ENCODE measurements at places on chromosomes 7 and 10.
A peak's percentile ranks its signal among the peaks of the same experiment; 100 is the strongest.

GRCh38 chr7:48971173-48971572, 46.8 kb downstream of the CDC14C start:
- no peak for DNase-seq

DNA sequence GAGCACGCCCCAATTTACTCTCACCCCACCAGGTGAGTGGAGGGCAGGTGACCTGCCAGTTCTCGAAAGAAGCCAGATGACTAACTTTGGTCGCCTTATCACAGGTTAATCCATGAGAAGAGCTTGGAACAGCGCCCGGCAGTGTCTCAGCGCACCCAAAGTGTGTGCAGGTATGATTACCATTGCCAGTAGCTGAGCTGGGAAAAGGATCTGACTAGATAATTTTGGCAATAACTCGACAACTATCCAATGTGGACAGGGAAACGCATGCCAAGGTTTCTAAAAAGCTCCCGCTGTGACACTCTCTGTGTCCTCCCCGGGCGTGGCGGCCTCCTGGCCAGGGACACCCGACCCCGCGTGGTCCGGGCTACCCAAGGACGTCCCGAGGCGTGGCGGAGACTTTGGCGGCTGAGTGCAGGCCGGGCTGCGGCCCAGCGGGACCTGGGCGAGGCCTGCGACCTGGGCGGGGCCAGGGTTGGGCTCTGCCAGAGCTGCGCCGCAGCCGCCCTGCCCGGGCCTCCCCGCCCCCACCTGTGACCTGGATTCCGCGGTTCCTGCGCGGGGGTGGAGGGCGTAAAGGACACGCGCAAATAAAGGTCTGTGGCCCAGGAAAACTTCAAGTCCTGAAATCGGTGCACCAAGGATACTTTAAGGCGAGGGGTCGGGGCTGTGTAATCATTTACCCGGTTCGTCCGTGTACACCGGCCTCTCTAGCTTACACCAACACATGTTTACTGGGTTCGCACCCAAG, 13.7 kb upstream of the WAPL start:
- no peak for DNase-seq

DNA sequence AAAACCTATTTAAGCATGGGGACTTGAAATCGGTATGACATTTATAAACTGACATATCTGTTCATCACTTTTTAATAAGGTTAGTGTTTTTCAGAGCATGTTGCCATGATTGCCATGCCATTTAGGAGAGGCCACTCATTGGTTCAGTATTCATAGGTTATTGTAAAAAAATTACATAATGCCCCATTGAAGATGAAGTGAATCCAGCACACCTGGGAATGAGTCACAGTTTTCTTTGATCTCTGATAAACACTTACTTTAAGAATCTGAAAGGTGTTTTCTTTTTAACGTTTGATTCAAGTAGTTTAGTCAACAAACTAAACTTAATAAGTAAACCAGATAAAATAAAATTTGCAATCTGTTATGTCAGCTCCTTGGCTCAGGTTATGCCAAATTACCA, 278.3 kb downstream of the ARL4A start:
- DNase-seq, result peak; percentile 7

- DNase-seq, result no peak
Measured at GRCh38 chr7:158966780-158967390, 110.5 kb downstream of the DYNC2I1 start.

DNA sequence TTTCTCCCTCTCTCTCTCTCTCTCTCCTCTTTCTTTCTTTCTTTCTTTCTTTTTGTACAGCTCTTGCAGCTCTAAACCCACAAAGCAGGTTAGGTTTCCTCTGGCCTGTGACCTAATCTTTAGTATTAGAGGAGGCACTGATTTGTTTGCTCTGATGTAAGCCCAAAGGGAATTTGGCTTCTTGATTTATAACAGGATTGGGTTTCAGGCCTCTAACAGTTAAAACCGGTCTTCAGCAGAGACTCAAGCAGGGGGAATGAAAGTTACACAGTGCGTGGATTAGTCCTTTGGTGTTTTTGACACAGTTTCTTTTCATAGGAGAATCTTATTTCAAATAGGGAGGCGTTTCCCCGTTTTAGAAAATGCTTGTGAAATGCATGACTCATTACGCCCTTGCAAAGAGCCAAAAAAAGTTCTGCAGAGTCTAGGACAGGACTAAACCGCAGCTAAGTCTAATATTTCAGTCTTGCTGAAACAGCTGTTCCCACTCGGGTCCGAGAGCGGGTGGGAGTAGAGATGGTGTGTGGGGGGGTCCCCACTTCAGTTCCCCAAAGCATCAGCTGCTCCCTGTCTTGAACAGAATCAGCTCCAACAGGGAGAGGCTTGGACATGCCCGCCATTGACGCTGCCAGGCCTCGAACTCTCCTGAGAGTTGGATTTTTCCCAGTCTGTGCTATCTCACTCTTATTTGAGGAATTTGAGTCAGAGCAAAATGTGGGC, 296.5 kb upstream of the PITRM1 start:
- no peak for DNase-seq

- no peak for DNase-seq
Measured at GRCh38 chr7:156612930-156613329, 27.6 kb upstream of the RNF32 start.

GRCh38 chr7:83532219-83532618, 116.7 kb downstream of the SEMA3E start:
- DNase-seq, result no peak

- no peak for DNase-seq
Measured at GRCh38 chr7:88279323-88279722, 27.4 kb downstream of the STEAP4 start.

DNA sequence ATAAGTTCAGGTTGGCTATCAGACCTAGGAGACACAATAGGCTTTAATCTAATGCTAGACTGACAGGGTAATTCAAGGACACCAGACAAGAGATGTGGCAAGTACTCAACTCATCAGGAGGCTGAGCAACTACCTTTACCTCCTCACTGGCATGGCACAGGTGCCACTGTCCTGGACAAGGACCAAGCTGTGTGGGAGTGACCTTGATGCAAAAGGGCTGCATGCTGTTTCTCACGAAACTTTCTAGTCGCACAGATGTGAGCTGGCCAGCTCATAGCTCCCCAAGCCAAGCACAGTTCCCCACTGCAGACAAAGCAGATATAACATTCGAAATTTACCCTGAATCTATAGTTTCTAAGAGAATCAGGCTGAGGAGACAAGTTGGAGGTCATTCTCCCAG, 207.6 kb upstream of the GHITM start:
- DNase-seq, result no peak

- DNase-seq, result no peak
Measured at GRCh38 chr10:86815035-86815617, 58.7 kb downstream of the BMPR1A start.

DNA sequence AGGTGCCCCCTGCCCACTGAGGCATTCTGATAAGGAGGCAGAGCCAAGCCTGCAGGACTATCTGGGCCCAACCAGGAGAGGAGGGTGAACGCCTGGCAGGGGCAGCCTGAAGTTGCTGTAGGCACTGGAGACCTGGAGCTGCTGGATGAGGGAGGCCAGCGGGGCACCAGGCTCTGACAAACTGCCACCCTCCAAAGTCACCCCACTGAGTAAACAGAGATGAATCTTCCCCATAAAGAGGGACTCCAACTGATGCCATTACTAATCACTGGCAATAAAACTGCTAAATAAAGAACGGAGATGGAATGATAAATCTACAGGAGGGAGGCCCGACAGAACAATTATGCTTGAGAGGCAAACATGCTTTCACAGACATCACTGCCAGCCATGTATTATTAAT, 44.2 kb downstream of the DRGX start:
- no peak for DNase-seq

- no peak for DNase-seq
Measured at GRCh38 chr10:97380516-97380915, 20.6 kb downstream of the RRP12 start.

GRCh38 chr10:103715430-103715829, 139.9 kb downstream of the SH3PXD2A start:
- no peak for DNase-seq

DNA sequence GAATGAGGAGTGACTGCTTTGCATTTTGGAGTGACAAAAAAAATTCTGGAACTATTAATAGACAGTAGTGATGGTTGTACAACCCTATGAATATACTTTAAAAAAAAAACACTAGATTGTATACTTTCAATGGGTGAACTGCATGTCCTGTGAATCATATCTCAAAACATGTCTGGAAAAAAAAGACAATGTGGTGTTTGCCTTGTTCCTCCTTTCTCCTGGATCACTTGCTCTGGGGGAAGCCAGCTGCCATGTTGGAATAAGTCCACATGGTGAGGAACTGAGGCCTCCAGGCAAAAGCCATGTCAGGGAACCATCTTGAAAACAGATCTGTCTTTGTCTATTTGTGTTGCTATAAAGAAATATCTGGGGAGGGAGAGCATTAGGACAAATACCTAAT, 39.5 kb upstream of the YAE1 start:
- DNase-seq, result no peak

DNA sequence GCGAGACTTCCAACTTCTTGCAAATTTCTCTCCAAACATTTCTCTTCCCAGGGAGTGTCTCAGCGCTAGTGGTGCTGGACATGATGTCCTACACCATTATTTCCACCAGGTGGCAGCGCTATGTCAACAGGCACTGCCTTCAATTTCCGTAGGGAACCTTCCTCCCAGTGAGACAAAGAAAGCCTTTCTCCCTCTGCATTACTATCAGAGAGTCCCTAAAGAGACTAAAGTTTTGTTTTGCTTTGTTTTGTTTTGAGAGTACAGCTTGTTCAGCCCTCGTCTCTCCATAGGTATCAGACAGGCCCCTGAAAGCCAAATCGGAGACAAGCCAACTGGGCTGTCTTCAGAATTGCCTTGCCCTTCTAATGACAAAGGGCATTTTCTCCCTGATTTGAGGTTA, 44.2 kb upstream of the GGCT start:
- DNase-seq, result peak; percentile 71

DNA sequence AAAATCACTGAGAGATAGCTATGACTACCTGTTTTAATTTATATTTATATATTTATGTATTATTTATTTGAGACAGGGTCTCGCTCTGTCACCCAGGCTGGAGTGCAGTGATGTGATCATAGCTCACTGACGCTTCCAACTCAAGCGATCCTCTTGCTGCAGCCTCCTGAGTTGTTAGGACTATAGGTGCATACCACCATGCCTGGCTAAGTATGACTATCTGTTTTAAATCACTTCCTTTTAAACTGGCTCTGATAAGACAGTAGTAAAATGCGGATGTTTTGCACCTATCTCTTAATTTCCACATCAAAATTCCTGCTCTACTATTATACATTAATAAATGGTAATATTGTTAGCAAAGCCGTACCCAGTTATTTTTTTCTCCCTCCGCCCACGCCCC, 41.8 kb downstream of the DNMBP start:
- DNase-seq, result no peak

- DNase-seq, result peak; percentile 38
Measured at GRCh38 chr7:120792091-120792860, 65.7 kb downstream of the TSPAN12 start.

DNA sequence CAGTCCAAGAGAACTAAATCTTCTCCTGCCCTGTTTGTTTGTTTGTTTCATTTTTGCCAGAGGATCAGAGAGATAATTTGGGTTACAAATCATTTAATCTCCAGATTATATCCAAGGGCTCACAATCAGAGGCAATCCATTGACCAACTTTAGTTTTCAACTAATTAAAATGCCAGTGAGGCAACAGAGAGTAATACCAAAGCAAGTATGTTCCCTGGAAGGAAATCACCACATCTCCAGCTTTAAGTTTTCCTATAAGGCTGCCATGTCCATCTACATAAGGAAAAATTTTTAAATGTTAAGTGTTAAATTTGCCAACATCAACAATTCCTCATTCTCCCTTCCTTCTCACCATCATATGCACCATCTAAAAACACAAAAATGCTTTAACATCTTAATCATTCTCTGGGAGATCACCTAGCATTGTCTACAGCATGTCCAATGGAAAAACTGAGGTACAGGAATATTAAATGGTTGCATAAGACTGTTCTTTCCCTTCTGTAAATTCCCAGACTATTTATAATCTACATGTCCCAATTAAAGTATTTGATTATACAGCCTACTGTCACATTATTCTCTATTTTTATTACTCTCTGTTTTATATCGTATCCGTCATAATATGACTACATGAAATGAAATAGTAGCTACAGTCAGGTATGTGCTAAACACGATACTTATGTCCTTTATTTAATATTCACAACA, 14.1 kb downstream of the USP54 start:
- DNase-seq, result no peak

DNA sequence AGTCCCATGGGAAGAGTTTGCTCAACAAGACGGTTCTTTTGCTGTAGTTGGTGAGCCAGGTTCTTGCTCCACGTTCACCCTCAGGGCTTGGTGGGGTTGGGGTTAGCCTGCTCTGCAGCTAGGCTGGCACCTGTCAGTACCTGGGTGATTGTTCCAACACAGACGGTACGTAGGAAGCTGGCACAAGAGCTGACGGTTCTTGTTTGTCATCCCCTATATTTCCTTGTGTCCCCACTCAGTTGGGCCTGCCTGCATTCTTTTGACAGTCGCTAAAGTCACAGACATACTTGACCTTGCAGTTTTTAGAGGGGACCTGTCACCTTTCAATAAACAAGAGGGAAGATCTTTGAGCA, 40.2 kb upstream of the SYPL1 start:
- DNase-seq, result no peak

DNA sequence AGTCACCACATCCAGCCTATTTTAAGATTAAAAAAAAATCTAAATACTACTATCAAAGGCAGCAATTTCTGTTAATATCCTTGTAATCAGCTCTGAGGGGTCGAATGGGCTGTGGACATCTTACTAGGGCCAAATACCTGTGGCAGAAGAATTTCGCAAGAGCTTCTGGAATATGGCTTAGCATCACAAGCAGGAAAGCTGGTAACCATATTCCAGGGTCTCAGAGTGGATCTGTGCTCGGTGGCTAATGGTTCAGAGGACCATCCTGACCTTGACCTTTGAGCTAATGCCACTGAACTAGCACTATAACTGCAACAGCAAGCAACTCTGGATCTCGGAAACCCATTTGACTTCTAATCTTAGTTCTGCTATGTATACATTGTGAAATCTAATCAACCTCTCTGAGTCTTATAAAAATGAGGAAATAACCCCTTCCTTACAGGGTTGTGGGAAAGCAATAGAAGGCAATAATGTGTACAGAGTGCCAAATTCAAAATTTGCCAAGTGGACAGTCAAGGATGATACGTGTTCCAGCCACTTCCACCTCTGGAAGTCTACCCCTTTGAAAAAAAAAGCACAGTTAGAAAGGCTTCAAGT, 65.5 kb downstream of the CYP26A1 start:
- no peak for DNase-seq
